Keratinocyte (primary cell): ENCODE measurements at places on chromosomes 1 and 21. TPM values are rescaled to one million over a fixed set of nuclear protein-coding genes. Genes with fewer than 3 reads are reported as not detected.

GRCh38 chr1:36187800-36188593 is 32.0 kb downstream of the MAP7D1 start:
- H3K36me3 ChIP-seq = no peaks in the 10 kb centered on the region
- H3K4me3 ChIP-seq = no peak overlapping the region
- peak overlapping the region; percentile 83 for H3K27ac ChIP-seq
- DNase-seq = no peak
- H3K27me3 ChIP-seq = no peaks in the 10 kb centered on the region

DNA sequence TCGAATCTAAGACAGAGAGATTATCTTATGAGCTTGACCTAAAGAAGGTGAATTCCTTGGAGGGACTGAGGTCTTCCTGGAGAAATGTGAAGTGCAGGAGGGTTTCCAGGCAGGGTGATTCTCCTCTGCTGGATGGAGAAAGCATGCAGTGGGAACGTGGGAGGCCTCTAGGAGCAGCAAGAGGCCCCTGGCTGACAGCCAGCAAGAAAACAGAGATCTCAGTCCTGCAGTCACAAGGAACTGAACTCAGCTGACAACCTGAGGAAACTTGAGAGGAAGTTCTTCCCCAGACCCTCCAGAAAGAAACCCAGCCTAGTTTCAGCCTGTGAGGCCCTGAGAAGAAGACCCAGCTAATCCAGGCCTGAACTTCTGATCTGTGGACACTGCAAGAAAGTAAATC is 345.9 kb downstream of the FAM72C start:
- H3K27me3 ChIP-seq = no peaks in the 10 kb centered on the region
- no peak overlapping the region for H3K4me3 ChIP-seq
- DNase-seq = no peak

DNA sequence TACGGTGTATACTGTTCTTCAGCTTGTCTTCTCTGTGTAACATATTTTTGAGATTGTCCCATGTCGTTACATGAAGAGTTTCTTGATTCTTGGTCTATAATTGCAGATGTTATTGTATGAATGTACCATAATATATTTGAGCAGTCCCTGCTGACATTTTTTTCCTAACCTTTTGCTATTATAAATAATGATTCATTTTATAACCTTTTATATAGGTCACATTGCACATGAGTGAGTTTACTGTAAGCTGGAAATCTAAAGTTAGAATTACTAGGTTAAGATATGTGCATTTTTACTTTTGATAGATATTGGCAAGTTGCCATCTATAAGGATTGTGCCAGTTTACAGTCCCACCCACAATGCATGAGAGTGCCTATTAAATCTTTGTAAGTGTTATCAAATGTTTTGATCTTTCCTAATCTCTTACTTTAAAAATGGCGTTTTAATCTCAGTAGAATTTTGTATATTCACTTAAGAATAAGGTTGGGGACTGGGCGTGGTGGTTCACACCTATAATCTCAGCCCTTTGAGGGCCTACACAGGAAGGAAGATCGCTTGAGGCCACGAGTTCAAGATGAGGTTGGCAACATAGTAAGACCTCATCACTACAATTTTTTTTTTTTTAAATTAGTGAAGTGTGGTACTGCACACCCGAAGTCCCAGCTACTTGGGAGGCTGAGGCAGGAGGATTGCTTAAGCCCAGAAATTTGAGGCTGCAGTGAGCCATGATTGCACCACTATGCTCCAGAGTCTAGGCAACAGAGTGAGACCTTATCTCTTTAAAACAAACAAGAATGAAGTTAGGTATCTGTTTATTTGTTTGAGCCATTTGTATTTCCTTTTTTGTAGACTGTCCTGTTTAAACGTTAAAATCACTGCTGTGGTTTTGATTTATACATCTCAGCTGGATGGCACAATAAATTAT is 36.5 kb downstream of the ZMYM1 start:
- no peak for DNase-seq
- no peaks in the 10 kb centered on the region for H3K27me3 ChIP-seq
- H3K4me3 ChIP-seq = no peak overlapping the region
- H3K4me1 ChIP-seq = no peaks in the 10 kb centered on the region

- no peaks in the 10 kb centered on the region for H3K27me3 ChIP-seq
- no peaks in the 10 kb centered on the region for H3K36me3 ChIP-seq
- H3K4me1 ChIP-seq = no peaks in the 10 kb centered on the region
Measured at GRCh38 chr1:85022700-85023099, 25.6 kb downstream of the MCOLN3 start.

GRCh38 chr1:233114860-233115259 is 164.4 kb downstream of the NTPCR start:
- no peak overlapping the region for H3K4me3 ChIP-seq
- H3K4me1 ChIP-seq = peaks cover 38% of the 10 kb centered on the region
- peak overlapping the region; percentile 98 for H3K27ac ChIP-seq
- DNase-seq = no peak

- no peak overlapping the region for H3K27ac ChIP-seq
- DNase-seq = no peak
- H3K36me3 ChIP-seq = no peaks in the 10 kb centered on the region
- no peaks in the 10 kb centered on the region for H3K27me3 ChIP-seq
Measured at GRCh38 chr1:237961754-237962153, 71.0 kb upstream of the ZP4 start.

- no peaks in the 10 kb centered on the region for H3K27me3 ChIP-seq
- H3K36me3 ChIP-seq = peaks cover 17% of the 10 kb centered on the region
- no peaks in the 10 kb centered on the region for H3K4me1 ChIP-seq
- H3K27ac ChIP-seq = no peak overlapping the region
- DNase-seq = no peak
Measured at GRCh38 chr1:2104621-2105427, 54.6 kb downstream of the PRKCZ start.

- H3K27me3 ChIP-seq = no peaks in the 10 kb centered on the region
- DNase-seq = no peak
- H3K27ac ChIP-seq = no peak overlapping the region
- H3K36me3 ChIP-seq = no peaks in the 10 kb centered on the region
Measured at GRCh38 chr21:40622531-40622930, 224.4 kb downstream of the DSCAM start.

- H3K4me3 ChIP-seq = peak within 1 kb of the TSS; percentile 75
- peaks cover 11% of the 10 kb centered on the region for H3K4me1 ChIP-seq
- peak within 1 kb of the TSS; percentile 36 for H3K27ac ChIP-seq
- no peaks in the 10 kb centered on the region for H3K27me3 ChIP-seq
- DNase-seq = no peak
- H3K36me3 ChIP-seq = no peaks in the 10 kb centered on the region
Measured at GRCh38 chr1:2556277-2556677, at the start of gene TNFRSF14. TSS of gene TNFRSF14 (plus strand) at chr1:2556371. CDS start at chr1:2556665, 294 bp downstream.

GRCh38 chr1:24958766-24959622 is 28.9 kb upstream of the RUNX3 start:
- H3K4me1 ChIP-seq = peaks cover 25% of the 10 kb centered on the region
- H3K36me3 ChIP-seq = no peaks in the 10 kb centered on the region
- no peak overlapping the region for H3K27ac ChIP-seq

CLCNKA gene
- polyA plus RNA-seq = not detected in 3 replicates
